ENCODE measurements at places on chromosomes 5 and 9.

DNA sequence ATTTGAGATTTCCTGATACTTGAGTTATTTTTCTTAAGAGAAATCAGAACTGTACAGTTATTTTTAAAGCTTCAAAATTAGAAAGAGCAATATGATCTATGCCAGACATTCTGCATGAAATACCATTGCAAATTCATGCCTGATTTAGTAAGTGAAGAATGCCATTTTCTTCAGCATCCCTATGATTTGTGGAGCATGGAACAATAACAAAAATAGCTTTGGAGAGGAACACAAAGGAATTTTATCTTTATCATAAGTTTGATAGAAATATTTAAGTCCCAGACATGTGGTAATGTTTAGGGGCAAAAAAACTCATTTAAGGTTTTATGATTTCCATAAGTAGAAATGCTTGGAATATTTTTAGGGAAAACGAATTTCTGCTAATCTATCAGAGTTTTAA is 1863.4 kb downstream of the EFNA5 start:
- DNase-seq = no peak

GRCh38 chr9:76859860-76860259 is 46.1 kb downstream of the PRUNE2 start:
- no peak for DNase-seq

GRCh38 chr5:150389531-150390266 is 23.0 kb downstream of the CD74 start:
- no peak for DNase-seq

DNA sequence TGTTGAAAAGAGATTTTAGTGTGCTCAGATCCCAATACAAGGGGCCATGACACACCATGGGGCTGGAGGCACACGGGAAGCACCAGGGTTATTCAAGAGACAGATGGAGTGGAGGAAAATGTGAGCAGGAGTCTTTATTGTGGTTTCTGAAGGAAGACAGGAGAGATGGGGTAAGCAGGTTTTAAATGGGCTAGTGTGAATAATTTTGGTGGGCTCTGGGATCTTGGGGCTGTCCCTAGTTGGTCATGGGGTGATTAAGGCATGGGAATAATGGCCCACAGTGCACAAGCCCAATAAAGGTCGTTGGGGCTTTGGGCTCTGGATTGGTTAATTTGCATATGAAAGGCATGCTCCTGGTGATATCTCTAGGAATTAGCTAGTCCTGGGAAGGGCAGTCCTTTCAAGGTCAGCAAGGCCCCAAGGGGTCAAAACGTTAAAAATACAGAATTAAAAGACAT is 3.6 kb upstream of the SCGB3A2 start:
- DNase-seq = no peak

DNA sequence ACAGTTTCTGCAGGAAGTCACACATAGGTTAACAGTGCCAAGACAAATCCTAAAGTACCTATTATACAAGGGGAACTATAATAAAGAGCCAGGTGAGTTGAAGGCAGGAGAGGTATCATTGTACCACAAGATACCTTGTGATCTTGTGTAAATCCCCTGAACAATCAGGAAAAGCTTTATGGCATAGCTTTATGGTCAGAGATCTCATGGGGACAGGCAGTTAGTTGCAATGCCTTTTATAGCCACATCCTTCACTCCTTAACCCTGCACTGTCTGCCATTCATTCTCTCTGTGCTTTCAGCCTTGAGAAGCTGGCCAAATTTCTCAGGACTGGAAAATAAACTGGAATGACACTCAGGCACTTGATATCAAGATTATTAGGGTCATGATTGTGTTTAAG is 97.0 kb downstream of the GHR start:
- no peak for DNase-seq

DNA sequence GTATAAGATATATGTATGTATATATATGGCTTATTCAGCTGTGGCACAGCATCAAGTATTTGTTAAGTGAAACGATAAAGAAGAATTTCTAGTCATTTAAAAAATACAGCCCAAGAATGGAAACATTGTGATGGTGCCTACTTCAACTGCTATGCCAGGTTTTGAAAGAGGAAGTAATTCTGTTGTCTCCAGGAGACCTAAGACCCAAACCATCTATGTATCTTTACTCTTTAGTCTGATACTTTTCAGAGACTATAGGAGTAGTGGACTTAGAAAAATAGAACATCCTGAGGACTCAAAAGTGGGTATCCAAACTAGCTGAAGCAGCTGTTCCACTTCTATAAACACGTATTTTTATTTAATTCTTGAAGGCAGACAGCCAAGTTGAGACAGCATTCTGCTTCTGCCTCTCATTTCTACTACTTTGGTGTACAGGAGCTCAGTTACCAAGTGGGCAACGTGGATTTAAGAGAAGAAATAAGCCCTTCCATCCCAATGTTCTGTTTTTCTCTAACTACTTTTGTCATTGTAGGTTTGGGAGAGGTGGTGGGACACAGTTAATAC is 110.7 kb downstream of the RPS23 start:
- DNase-seq = no peak

DNA sequence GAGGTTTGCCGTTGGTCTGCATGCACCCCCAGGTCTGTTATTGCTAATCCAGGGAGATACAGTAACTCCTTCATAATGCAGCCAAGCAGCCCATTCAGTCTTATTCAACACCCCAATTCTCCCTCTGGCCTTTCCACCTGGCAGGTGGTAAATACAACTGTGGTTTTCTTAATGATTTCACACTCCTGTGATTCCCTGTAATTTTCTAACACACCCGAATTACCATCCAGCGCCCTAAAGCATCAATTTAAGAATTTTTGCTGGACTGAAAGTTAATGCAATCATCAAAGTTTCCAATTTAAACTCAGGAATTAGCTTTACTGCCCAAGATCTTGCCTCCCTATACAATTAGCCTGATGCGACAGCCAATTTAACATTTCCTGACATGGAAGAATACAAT is 62.5 kb downstream of the GNAQ start:
- DNase-seq = no peak

DNA sequence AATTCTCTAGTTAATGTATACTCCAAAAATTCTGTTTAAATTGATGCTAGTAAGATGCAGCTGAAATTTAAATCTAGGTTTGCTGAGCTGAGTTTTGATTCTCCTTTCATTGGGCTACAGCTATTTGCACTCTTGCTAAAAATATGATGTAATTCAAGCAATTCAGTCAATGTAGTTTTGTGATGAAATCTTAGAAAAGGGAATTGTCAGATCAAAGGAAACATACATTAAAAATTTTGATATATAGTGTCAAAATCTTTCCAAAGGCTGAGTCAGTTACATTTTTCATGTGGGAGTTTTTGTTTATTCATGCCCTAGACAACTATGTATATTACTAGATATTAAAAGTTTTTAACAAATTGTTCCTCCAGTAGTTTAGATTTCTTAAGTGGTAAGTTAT is 334.9 kb upstream of the DAB2 start:
- DNase-seq = no peak

DNA sequence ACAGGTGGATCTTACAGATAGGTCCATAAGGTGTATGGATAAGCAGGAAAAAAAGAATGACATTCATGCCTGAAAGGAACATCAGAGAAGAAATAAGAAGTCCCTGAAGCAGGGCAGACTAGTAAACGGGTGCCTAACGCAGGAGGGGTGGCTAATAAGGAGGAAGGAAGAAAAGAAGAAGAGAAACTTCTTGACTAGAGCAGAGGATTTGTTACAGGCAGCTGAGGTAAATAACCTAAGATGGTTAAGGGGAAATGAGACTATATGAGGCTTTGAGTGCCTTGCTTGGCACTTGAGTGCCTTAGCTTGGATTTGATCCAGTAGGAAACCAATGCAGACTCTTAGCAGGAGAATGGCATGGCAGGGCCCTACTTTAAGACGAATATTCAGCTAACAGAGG is 313.5 kb upstream of the PDE4D start:
- no peak for DNase-seq

GRCh38 chr9:31730398-31730797 is 654.0 kb upstream of the ACO1 start:
- no peak for DNase-seq

DNA sequence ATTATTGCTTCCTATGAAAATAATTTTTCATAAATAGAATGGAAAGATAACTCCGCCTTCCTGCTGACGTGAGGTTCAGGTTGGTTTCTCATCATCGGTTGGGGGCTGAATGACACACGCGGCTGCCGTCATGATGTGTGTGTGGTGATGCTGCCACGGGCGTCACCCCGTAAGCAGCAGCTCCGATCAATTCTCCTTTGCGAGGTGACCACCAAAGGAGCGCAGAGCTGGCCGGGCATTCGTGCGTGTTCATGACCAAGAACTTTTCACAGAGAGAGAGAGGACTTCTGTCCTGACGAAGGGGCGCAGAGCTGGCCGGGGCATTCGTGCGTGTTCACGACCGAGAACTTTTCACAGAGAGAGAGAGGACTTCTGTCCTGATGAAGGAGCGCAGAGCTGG is 30.3 kb downstream of the SURF6 start:
- no peak for DNase-seq

- DNase-seq = no peak
These were observed 697.5 kb downstream of the SEMA5A start for GRCh38 chr5:8848366-8848765.

GRCh38 chr5:76372323-76373054 is 30.6 kb upstream of the IQGAP2 start:
- DNase-seq = no peak

GRCh38 chr9:78405461-78405860 is 108.5 kb downstream of the PSAT1 start:
- DNase-seq = no peak

GRCh38 chr5:9516591-9516990 is 29.3 kb downstream of the SEMA5A start:
- no peak for DNase-seq

- no peak for DNase-seq
These were observed 33.4 kb upstream of the FCHO2 start for GRCh38 chr5:72922422-72922821.

GRCh38 chr5:133749331-133749985 is 137.1 kb upstream of the FSTL4 start:
- DNase-seq = no peak

GRCh38 chr9:86700629-86701028 is 246.7 kb downstream of the GAS1 start:
- no peak for DNase-seq

DNA sequence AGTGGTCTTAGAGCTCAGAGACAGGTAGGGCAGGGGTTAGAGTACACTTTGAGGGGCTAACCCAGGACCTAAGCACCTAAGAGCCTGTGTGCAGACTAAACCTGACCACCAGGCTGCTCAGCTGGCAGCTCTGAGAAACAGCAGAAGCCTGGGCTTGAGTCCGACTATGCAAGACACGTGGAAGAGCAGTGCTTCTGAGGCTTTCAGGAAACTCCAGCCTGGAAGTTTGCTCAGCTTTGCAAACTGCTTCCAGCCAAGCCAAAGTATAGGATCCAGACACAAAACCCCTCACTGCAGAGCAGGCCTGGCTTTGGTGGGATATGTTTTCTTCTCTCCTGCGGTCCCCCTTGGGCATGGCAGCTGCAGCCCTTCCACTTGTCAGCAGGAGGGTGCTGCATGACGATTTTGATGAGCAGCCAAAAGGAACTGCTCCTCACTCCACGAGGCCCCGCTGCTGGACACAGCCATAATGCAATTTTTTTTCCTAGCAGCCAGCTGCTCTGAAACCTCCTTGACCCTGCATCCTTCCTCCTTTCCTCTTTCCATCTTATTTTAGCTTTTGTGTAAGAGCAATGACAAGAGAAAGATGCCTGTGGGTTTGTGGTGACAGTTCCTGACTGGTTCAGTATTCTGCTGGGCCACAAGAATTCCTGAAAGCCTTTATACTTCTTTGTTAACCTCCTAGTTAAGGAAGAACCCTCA is 123.1 kb downstream of the LIFR start:
- DNase-seq = no peak

- no peak for DNase-seq
These were observed 5.9 kb upstream of the NFIL3 start for GRCh38 chr9:91429501-91429900.

DNA sequence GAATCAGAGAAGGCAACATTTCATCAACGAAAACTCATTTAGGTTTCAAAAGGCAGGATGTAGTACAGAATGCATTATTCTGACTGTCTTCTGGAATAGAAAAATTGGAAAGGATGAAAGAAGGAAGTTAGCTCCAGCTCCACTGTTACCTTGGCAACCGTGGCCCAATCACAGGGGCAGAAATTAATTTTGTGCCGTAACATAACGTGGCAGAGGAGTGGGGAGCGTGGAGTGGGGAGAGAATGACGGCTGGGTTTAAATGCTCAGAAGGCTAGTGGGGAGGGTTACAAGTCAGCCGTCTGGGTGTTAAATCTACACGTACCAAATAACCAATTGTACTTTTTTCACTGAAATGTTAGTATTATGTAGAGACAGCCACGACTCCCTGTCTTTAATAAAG is 32.3 kb upstream of the EQTN start:
- no peak for DNase-seq

DNA sequence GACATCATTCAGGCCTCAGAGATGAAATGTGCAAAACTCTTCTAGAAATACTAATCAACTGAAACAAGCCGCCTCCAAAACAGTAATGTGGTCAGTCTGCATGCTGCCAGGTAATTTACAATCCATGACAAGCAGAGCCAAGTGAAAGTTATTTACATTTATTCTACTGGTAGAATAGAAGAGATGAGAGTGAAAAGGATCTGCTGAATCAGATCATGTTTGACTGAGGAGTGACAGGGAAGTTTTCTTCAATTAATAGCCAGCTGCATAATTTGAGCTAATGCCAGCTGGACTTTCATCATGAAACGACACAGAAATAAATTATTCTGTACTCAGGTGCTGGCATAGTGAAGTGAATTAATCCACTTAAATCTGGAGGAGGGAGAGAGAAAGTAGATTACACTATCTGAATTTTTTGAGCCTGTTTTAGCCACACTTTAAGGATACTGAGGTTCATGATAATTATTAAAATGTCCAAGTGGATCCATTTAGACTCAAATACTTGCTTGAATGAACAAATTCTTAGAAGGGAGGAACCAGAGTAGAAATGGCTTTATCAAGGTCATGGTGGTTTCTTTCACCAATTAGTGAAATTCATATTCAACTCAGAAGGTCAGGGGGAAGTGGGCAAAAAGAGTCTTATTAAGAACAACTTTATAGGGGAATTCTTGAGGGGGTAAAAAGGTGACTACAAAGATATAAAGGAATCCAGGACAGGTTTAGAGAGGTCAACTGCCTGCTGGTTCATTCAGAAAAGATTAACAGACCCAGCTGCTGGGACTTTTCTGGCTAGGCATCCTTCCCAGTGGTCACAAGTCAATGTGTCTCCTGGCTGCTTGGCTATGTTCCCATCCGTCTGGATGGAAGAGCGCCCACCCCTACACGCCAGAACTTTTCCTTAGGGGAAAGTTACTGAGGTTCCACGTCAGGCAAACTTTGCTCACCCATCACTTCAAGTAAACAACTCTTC is 350.4 kb downstream of the PDE4D start:
- no peak for DNase-seq

GRCh38 chr5:58048954-58049353 is 410.9 kb downstream of the PLK2 start:
- no peak for DNase-seq

DNA sequence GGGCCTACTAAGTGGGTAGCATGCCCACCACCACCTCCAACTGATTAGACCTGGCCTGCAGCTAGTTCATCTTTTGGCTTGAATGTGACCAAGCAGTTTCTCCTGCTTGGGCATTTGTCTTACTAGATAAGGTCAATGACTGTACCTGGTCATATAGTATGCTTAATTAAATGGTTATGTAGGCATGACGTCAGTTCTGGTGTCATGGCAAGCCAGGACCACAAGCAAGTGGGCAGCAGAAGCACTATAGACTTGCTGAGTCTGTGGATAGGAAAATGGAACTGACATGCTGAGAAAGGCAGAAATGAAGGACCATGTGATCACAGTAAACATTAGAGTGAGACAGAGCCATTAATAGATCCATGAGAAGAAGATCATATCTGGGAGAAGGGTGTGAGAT is 55.6 kb upstream of the C6 start:
- no peak for DNase-seq
